WTC11 (cell line): ENCODE measurements at places on chromosomes 7 and 10. TPM values are rescaled to one million over a fixed set of nuclear protein-coding genes. Genes with fewer than 3 reads are reported as not detected.

The SPOCK2 gene
- total RNA-seq: 4.0 to 4.7 TPM (median 4.1 TPM) in 3 replicates

The TMEM139 gene
- 1.5 to 2.0 TPM (median 1.9 TPM) in 3 replicates for total RNA-seq

The GPR85 gene
- total RNA-seq: 0.09 to 0.34 TPM (median 0.09 TPM) in 3 replicates

The NT5C3A gene
- total RNA-seq: 15.0 to 18.6 TPM (median 15.9 TPM) in 3 replicates

The SNX10 gene
- 10.8 to 13.3 TPM (median 12.5 TPM) in 3 replicates for total RNA-seq

The SLC26A3 gene
- 0.28 to 0.44 TPM (median 0.30 TPM) in 3 replicates for total RNA-seq

The FAM131B gene
- 24.0 to 26.3 TPM (median 25.3 TPM) in 3 replicates for total RNA-seq

The SYT15 gene
- total RNA-seq: 1.2 to 1.6 TPM (median 1.5 TPM) in 3 replicates

The SNX13 gene
- 27.5 to 30.0 TPM (median 29.3 TPM) in 3 replicates for total RNA-seq

DNA sequence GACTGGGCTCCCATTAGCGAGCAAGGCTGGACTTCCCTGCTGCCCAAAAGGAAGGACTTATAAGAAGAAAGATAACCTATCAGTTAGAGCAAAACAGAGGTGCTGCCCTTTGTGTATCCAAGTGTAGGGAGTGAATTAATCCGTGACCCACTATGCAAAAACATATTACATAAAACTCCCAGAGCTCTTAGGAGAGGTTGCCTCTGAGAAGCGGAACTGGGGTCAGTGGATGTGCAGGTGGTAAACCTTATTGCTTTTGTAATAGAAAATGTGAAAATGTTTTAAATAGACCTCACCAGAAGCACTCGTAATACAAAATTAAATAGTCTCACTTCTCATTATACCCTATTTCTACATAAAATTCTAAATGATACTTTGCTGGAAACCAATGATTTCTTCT is 17.1 kb upstream of the IL6 start:
- no peak for DNase-seq

GRCh38 chr10:129536336-129536735 is 69.3 kb downstream of the MGMT start:
- no peak for DNase-seq

- peak; percentile 78 for DNase-seq
These were observed at the start of gene HACD1 for GRCh38 chr10:17617031-17617911. Gene HACD1 (minus strand): TSS chr10:17617374. CDS start chr10:17617339, 35 bp downstream.

DNA sequence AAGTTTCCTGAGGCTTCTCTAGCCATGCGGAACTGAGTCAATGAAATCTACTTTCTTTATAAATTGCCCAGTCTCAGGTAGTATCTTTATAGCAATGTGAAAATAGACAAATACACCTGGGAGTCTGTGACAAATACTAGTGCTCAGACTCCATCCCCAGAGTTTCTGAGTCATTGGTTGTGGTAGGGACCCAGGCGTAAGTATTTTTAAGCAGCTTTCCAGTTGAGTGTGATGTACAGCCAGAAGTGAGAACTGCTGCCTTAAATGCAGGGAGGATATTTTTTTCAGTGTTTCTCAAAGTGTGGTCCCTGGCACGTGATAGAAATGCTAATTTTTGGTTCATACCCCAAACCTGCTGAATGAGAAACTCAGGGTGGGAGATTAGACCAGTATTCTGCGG is 121.7 kb downstream of the SORCS3 start:
- no peak for DNase-seq

DNA sequence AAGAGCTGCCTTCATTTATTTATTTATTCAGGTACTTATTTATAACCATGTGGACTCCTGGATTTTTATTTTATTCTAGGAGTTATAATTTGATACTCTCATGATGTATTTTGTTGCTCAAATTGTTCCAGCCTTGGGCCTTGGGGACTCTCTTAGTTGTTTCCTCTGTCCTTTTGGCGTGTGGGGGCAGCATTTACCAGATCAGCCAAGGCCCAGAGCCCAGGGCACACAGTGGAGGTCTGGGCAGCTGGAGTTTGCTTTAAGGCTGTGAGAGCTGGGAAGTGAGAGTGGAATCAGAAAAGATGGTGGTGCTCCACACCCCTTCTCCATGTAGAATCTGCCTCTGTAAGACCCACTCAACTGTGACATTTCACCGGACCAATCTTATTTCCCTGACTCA is 398.9 kb downstream of the RPS24 start:
- no peak for DNase-seq

DNA sequence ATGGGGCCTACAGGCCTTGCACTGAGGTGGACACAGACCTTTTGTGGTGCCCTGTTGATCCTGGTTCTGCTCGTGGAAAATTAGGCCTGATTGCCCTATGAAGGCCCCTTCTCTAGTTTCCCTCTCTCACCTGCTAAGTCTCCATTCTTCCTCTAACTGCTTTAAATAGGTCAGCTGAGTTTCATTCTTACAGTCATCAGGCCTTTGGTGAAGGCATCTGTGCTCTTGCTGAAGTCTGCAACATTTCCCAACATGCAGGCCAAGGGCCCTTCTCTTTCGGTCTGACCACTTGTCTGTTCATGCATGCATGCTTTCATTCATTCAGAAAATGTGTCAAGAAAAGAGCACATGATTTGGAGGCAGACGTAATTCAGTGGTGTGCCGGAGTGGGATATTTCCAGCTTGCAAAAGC is 244.0 kb downstream of the BUB3 start:
- DNase-seq: no peak

DNA sequence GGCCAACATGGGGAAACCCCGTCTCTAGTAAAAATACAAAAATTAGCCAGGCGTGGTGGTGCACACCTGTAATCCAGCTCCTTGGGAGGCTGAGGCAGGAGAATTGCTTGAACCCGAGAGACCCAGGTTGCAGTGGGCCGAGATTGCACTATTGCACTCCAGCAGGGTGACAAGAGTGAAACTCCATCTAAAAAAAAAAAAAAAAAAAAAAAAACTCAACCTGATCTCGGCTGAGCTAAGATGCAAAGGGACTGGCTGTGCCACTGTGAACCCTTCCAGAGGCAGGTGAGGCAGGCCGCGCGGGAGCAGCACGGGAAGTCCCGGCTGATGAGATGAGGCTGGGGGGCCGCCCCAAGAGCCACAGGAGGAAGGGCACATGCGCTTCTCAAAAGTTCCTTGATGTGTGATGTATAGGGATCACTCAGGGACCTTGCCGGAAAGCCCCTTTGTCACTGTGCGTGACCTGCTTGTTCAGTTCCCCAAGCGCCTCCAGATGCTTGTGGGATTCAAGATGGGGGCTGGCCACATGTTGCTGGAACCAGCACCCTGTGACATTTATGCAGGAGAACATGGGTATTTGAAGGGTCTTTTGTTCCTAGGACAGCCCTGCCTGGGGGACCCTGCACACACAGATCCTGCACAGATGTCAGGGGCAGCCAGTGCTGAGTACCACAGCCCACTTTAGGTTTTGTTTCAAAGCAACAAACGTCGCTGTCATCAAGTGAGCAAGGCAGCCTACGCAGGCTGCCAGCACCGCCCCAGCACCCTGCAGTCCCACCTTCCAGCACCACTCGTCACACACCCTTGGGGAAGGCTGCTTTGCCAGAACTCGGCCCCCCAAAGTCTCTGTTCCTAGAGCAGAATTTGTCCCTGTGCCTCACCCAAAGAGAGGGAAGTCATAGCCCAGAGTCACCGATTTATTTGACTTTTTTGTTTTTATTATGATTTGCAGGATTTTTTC is 74.8 kb upstream of the SH2B2 start:
- DNase-seq: no peak

DNA sequence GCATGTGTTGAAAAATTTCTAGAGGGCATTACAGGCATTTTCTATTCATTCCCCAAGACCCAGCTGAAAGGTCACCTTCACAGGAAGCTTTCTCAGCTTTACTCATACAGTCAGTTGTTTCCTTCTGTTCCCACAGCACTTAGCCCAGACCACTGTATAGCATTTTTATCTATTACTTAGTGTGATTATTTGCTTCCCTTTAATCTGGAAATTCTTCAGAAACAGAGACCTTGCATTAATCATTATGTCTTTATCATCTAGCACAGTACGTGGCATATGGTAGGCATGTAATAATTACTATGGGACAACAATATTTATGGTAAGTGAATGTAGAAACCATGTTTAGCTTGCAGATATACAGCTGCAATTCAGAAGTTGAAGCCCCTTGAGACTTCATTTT is 38.2 kb upstream of the CDK6 start:
- DNase-seq: no peak

DNA sequence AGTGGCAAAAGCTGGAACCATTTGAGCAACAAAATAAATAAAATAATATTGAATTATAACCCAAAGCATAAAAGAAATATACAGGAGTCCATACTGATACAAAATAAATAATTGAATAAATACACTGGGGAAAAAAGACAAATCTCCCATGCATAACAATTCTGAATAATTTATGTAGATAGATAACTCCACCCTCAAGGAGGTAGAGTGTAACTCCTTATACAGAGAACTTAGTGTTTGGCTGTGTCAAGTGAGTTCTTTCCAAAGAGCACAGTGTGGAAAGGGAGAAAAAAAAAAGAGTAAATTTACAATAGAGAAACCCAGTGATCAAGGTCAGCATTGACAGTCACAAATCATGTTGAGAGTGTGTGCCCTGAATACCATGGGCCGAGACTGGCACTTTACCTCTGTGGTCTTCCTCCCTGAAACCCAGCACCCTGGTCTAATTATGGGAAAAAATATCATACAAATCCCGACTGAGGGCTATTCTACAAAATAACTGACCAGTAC is 5.5 kb downstream of the PIK3AP1 start:
- no peak for DNase-seq

- no peak for DNase-seq
These were observed 32.5 kb upstream of the ADAM12 start for GRCh38 chr10:126420567-126421300.

DNA sequence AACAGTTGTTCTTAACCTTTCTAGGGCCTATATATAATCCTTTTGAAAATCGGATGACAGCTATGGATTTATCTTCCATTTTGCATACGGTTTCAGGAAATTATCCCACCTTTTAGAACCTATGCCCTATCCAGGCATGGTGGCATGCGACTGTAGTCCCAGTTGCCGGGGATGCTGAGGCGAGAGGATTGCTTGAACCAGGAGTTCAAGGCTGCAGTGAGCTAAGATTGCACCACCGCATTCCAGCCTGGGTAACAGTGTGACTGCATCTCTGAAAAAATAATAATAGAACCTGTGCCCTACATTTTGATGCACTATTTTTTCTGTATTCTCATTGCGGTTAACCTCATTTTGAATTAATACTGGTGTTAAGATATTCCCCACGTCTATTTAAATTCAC is 11.6 kb downstream of the CCAR1 start:
- no peak for DNase-seq

GRCh38 chr7:124085179-124085578 is 52.3 kb upstream of the TMEM229A start:
- no peak for DNase-seq

GRCh38 chr7:148524479-148525224 is 65.9 kb upstream of the C7orf33 start:
- no peak for DNase-seq

DNA sequence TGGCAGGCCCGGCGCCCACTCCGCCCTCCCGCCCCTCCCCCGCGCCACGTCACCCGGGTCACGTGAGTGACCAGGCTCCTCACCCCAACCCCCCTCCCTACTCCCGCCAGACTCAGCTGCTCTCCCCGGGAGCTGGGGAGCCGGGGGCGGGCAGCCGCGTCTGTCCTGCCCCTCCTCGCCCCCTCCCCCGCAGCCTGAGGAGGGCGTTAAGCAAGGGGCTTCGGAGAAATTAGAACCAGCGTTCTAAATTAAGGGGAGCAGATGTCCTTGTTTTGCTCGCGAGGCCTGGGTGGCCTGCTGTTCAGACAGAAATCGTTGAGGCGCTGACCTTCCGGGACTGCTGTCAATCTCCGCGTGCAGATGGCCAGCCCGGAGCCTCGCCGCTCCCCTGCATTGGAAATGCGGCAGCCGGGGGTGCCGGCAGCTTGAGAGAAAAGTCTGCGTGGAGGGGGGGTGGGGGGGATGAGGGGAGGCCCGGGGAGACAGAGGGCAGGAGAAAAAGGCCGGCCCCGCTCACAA is 102.2 kb upstream of the ZNF438 start:
- peak; percentile 57 for DNase-seq

GRCh38 chr7:92276460-92276864 is 30.7 kb downstream of the ANKIB1 start:
- no peak for DNase-seq

DNA sequence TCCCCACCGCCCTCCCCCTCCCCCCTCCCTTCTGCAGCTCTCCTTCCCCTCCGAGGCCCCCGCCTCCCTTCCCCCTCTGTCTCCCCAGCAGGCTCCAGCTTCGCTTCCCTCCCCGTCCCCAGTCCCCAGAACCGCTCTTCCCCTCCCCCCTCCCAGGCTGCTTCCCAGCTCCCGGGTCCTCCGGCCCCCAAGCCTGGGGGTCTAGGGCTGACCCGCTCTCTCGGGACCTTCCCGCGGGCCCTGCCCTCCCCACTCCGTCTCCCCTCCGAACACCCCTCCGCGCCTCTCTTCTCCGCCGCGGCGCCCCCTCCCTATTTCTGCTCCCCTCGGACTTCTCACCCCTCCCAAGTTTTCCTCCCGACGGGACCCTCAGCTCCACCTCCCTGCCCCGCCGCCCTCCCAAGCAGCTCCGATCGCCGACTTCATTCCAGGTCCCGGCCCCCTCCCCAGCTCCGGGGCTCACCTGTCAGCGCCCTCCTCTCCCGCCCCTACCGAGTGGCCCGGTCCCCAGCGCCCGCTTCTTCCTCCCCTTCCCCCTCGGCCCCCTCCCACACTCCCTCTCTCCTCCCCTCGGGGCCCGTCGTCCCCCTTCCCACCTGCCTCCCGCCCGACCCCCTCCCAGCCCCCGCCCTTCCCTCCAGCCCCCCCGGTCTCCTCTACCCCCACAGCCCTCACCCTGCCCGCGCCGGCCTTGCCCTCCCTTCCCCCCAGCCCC is 990 bp downstream of the ZNF467 start:
- peak; percentile 72 for DNase-seq

DNA sequence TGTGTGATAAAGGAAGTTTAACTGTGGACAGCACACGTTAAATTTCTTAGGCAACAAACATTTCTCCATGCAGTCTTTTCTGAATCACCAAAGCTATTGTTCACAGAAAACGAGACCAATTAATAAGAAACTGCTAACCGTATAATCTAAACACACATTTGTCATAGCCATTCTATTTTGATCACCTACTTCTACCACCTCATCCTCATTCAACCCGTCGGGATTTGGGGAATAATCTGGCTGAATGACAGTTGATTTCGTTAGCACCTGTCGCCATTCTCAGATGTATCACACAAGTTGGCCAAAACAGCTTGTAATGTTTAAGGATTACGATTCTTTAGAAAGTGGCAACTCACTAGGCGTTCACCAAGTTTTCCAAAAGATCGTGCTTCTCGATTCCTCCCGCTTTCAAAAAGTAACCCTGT is 1.2 kb downstream of the EZH2 start:
- DNase-seq: no peak

DNA sequence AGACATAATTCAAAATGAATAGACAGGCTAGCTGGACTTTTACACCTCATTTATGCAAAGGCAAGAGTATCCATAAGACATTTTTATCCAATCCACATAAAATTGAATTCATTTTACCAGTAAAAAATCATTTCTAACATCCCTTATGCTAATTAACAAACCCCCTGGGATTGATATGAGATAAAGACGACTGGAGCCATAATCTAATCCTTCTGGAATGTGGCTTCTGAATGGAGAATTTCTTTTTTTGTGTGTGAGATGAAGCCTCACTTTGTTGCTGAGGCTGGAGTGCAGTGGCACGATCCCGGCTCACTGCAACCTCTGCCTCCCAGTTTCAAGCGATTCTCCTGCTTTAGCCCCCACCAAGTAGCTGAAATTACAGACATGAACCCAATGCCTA is 90.4 kb downstream of the AKR1D1 start:
- no peak for DNase-seq
